ENCODE measurements at places on chromosomes 1 and 21.

DNA sequence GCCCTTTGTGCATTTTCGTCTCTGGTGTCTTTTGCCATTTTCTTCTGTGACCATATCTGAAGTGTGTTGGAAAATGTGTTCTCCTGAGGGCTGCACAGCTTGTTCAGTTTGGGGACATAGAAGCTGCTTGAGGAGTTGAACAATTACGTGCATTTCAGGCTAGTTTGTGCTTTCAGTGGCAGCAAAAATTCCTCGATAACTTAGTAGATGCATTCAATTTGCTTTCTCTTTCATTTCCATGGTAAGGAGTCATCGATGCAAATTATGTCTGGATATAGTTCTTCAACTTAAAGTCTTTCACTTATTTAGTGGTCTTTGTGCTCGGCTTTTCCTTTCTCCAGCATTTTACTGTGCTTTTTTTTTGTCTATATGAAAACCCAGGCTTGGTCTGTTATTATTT lies 441.5 kb downstream of the PLA2G4A start:
- DNase-seq, result no peak

DNA sequence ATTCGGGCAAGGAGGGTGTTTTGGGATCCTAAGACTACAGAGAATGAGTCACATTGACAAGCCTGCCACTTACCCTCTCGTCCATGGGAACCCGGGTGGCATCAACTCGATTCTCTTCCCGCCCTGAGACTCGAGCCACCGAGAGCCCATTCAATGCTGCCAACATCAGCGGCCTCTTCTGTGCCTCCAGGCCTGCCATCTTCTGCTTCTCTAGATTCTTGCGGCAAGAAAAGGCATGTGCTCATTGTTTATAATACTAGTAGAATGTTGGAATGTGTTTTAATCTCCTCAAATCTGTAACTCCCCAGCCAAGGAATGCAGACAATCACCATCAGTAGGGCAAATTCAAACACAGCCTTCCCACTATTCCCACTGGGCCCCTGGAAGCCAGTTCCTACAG lies 96.9 kb downstream of the SMYD2 start:
- DNase-seq, result no peak

DNA sequence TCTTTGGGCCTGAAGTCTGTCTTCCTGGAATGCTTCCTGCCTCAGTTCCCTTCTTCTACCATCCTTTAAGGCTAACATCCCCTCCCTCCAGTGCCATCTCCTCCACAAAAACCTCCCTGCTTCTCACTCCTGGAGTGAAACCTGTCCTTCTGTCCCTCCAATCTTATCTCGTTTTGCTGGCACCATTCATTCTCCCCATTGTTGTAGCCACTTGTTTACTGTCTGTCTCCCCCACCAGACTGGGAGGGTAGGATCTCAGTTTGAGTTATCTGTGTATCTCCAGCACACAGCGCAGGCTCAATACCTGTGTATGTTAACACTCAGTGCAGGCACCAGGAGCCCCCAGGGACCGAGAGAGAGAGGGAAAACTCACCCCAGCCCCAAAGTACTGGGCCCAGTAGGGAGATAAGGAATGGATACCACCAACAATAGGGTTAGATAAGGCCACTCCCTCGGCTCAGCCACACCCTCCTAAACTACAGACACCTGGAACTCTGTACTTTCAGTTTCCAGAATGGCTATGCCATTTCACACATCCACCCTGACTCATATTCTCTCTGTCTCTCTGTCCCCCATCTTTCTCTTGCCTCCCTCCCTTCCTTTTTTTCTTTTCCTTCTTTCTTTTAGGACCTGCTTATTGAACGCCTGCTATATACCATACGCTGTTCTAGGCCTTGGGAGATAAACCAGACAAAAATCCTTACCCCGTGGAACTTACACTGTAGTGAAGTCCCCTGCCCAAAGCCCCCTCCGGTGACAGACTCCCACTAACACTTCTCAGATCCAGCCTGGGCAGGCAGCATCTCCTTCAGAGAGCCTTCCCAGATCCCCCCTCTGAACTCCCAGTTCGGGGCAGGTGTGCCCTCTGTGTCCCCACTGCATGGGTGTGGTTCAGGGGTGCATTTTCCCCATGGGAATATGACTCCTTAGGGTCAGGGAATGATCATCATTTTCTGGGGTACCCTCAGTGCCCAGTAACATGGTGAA lies 3.3 kb upstream of the SSBP3 start:
- DNase-seq, result peak; percentile 51

DNA sequence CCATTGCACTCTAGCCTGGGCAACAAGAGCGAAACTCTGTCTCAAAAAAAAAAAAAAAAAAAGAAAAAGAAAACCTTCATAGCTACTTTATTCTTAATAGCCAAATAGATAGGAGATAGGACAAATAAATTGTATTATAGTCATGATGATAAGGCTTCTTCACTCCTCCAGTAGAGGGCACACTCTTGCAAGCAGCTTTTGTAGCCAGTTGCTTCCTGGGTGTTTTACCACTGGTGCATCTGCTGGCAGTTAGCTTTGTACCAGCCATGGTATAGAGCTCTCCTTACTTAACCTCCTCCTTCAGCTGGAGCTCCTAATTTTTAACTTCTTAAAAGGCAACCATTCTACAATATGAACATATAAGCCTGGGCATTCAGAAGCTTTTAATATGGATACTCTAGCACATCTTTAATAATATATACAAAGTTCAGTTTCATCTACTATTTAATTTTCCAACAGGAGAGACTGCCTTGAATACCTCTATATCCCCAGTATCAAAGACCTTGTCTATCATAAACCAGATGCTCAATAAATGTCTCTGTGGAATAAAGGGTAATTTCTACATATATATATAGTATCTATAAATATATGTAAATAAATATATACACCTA lies 35.8 kb downstream of the EVI5 start:
- peak; percentile 59 for DNase-seq

- DNase-seq, result no peak
Measured at GRCh38 chr1:240044620-240045019, 47.1 kb upstream of the FMN2 start.

Measured in CD4-positive, alpha-beta T cell treated with Interferon alpha-2 for 1 hour (primary cell).